ENCODE measurements at places on chromosomes 7 and 10. TPM values are rescaled to one million over a fixed set of nuclear protein-coding genes. Genes with fewer than 3 reads are reported as not detected.
A peak's percentile ranks its signal among the peaks of the same experiment; 100 is the strongest.

The SYCE1 gene
- total RNA-seq: 0.25 TPM

The WDFY4 gene
- total RNA-seq: not detected

The RAMP3 gene
- total RNA-seq: not detected

The EMX2 gene
- 15.9 TPM for total RNA-seq

The EIF5AL1 gene
- total RNA-seq: 0.52 TPM

The NKX2-3 gene
- not detected for total RNA-seq

The CAMK2B gene
- 0.20 TPM for total RNA-seq

The ADARB2 gene
- 0.10 TPM for total RNA-seq

The ADRB1 gene
- total RNA-seq: not detected

The TUBB8 gene
- not detected for total RNA-seq

The SMIM30 gene
- 107 TPM for total RNA-seq

GRCh38 chr7:78368771-78369170, 570.2 kb downstream of the PHTF2 start:
- peak; percentile 33 for DNase-seq

GRCh38 chr10:84903320-84903719, 574.9 kb downstream of the CCSER2 start:
- DNase-seq: no peak

GRCh38 chr10:44238212-44238611, 146.7 kb downstream of the CXCL12 start:
- no peak for DNase-seq

DNA sequence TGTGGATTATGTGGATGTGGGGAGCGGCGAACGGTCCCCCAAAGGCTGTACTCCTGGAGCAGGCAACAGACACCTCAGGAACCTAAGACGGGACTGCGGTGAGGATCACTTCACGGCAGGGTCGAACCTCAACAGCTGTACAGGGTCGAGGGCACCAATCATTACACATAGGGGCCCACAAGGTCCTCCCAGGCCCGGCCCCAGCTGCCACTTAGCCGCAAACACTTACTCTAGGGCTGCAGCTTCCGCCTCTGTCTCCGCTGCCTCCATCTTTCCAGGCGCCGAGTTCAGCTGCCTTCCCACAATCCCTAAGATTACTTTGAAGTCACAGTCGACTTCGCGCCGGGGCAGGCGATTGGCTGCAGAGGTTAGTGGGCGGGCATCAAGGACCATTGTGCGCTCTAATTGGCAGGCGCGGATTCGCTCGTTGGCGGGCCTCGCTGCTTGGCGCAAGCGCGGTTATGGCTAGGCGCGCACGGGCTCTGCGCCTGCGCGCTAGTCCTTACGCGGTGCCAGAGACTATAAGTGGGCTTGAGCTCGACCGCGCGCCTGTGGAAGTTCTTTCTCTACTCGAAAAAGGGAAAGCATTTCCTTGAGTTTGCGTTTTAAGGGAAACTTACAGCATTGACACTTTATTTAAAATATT, at the start of gene ZWINT:
ZWINT (minus strand) TSS at position 293 of the 646 bp plus-strand sequence; CDS start at position 270, 23 bp downstream.
- peak; percentile 92 for DNase-seq

GRCh38 chr7:134182078-134182477, 54.9 kb downstream of the LRGUK start:
- no peak for DNase-seq

GRCh38 chr10:126702181-126702580, 31.7 kb upstream of the C10orf90 start:
- DNase-seq: peak; percentile 1

- peak; percentile 13 for DNase-seq
Measured at GRCh38 chr10:76190634-76191270, 759.3 kb downstream of the LRMDA start.

GRCh38 chr7:110105307-110105706, 985.6 kb upstream of the LRRN3 start:
- no peak for DNase-seq

GRCh38 chr10:82551506-82551905, 676.5 kb downstream of the NRG3 start:
- peak; percentile 71 for DNase-seq

DNA sequence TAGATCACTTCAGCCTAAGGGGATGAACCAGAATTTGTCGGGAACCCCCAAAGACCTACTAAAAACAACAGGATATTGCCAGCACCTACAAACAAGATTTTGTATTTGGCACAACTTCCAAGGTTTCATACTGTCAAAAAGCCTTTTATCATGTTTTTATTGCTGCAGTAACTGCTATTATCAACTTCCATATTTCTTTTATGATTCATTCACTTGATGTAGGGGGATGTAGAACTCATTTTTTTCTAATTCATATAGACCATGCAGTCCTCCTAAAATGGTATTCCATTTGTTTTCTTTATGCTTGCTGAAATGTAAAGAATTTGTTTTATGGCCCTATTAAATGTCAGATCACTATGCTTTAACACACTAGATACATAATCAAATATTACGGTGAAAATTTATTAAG, 30.0 kb upstream of the WNT16 start:
- no peak for DNase-seq

GRCh38 chr7:1569440-1569832, 396 bp downstream of the PSMG3 start:
- DNase-seq: no peak

- peak; percentile 36 for DNase-seq
Measured at GRCh38 chr7:42010751-42011150, 226.3 kb downstream of the GLI3 start.

- peak; percentile 83 for DNase-seq
Measured at GRCh38 chr10:60032723-60033122, 126.4 kb upstream of the CCDC6 start.

DNA sequence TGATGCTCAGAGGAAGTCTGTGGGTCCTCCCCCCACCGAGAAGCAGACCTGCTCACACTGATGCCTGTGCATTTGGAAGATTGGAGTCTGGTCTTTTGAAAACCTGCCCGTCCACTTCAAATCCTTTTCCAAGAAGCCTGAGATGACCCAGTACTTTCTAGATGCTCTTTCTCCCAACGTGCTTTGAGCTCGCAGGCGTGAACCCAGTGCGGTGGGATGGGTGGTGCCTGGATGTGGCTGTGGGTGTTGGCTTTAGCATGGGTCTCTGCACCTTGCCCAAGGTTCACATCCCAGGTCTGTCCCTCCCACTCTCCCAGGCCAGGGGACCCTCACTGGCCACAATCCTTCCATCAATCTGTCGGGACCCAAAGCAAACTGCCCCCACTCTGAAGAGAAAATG, 170.2 kb downstream of the ADARB2 start:
- DNase-seq: no peak

DNA sequence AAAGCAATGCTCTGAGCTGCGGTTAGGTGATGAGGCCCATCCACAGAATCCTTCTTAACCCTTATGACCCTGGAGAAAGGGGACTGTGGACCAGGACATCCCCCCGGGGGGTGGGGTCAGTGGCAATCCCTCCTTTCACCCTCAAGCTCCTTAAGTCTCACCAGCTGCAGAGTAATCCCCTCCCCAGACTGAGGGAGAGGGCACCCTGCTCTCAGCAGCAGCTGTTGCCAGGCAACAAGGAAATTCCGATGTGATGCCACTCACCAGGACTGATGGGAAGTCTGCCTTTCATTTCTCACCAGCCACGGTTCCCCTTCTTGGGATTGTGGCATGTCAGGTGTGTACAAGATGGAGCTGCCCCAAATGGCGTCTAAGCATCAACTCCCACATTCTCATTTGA, 129.6 kb downstream of the DOCK1 start:
- no peak for DNase-seq

DNA sequence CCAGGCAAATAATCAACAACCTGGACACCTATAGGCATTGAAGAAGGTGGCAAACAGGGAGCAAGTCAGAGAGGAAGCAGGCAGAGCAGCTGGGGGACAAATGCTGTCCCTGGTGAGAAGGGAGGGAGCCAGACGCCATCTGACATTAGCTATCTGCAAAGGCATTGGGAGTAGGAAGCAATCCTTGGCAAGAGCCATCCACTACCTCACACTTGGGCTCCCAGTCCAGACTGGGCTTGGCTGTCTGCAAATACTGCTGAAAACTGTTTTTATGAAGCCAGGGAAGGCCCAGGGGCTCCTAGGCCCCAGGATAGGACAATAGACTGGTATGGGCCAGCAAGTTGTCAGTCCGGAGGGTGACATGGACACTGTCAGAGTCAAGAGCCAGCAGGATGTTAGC, 132.5 kb downstream of the SORBS1 start:
- DNase-seq: no peak

DNA sequence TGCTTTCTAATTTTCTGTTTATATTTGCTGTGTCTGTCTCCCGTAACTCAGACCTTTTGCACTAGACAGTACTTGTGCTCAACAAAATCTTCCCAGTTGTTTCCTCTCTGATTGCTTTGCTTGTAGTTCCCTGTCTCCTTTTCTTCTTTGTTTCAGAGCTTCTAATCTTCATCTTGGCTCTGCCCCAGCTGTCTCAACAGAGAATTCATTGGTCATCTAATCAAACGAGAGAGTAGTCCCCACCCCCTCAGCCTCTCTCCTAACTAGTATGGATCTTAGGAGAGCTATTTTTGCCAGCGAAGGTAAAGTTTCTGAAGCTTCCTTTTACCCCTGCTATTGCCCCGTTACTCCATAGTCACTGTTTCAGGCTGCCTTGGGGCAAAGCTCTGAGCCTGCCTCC, 32.8 kb downstream of the SLC26A4 start:
- no peak for DNase-seq

GRCh38 chr10:125627646-125628045, 55.3 kb downstream of the TEX36 start:
- no peak for DNase-seq

GRCh38 chr10:43190775-43191174, 52.5 kb downstream of the CSGALNACT2 start:
- DNase-seq: no peak

GRCh38 chr7:151453326-151453791, 13.4 kb upstream of the CRYGN start:
- DNase-seq: no peak

- no peak for DNase-seq
Measured at GRCh38 chr10:20115894-20116293, 299.7 kb downstream of the PLXDC2 start.

GRCh38 chr7:1985042-1985441, 247.7 kb downstream of the MAD1L1 start:
- no peak for DNase-seq

DNA sequence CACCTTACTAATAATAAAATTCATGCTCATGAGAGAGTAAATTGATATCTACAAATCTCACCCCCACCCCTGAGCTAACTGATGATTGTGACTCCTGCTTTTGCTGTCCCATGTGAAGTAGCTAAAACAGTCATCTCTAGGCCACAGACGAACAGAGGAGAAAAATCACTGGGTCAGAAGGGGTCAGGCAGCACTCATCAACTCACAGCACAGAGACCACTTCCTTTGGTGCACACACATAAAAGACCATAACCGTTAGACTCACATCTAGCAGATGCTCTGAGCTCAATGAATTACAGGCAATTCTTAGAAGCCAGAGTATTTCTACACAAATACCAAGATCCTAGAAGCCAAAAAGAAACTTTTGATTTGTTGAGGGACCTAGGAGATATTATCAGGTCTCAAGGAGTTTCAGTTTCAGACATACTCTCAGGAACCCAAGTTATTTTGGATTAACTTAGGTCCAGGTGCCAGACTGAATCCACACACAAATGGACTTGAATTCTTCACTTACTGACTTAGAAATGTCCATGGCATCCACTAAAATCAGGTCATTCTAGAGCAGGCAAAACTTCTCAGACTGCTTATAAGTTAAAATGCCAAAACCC, 65.0 kb upstream of the TES start:
- no peak for DNase-seq

- no peak for DNase-seq
Measured at GRCh38 chr7:29044554-29044953, 86.4 kb upstream of the TRIL start.

DNA sequence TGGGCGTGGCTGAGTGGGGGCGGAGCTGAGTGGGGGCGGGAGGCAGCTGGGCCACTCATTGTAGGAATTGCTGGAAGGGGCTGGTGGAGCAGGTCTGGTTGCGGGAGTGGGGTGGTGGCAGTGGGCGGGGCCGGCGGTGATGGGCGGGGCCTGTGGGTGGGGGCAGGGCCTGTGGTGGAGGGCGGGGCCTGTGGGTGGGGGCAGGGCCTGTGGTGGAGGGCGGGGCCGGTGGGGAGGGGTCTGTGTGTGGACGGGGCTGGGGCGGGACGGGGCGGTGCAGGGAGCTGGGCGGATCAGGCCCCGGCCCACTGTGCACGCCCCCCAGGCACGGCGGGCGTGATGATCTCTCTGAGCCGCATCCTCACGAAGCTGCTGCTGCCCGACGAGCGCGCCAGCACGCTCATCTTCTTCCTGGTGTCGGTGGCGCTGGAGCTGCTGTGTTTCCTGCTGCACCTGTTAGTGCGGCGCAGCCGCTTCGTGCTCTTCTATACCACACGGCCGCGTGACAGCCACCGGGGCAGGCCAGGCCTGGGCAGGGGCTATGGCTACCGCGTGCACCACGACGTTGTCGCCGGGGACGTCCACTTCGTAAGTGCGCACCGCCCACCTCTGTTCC, 14.0 kb downstream of the SLC29A4 start:
- no peak for DNase-seq
